ENCODE measurements at places on chromosomes 11 and 22.

DNA sequence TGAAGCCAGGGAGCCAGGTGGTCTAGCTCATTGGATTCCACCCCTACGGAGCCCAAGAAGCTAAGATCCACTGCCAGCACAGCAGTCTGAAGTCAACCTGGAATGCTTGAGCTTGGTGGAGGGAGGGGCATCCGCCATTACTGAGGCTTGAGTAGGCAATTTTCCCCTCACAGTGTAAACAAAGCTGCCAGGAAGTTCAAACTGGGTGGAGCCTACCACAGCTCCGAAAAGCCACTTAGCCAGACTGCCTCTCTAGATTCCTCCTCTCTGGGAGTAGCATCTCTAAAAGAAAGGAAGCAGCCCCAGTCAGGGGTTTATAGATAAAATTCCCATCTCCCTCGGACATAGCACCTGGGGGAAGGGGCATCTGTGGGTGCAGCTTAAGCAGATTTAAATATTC is 620.3 kb downstream of the NELL1 start:
- DNase-seq = no peak

DNA sequence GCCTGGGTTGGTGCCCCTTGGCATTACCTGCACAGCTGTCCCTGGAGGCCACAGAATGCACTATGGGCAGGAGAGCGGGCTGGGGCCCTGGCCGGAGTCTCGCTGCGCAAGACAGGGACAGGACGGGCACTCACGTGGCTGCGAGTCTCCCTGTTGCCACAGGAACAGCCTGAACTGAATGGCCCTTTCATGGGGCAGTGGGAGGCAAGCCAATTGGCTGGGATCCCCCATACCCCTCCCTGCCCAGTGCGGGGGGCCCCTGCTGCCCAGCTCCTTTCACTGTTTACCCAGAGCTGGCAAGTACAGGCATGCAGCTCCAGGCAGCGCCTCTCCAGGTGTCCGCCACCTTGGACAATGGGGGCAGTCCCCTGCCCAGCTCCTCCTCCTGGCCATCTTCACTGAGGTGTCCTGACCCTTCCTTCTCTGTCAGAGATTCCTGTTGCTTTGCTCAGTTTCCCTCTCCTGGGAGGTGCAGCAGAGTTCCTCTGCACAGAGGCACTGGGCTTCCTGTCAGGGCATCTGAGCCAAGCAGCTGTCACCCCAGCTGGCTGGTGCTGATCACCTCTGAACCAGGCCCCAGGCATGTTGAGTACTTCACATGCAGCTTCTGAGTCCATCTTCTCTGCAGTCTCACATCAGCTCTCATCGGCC is 5.2 kb downstream of the USP2 start:
- no peak for DNase-seq

- peak; percentile 14 for DNase-seq
These were observed 46.7 kb downstream of the IGLL1 start for GRCh38 chr22:23533328-23533762.

DNA sequence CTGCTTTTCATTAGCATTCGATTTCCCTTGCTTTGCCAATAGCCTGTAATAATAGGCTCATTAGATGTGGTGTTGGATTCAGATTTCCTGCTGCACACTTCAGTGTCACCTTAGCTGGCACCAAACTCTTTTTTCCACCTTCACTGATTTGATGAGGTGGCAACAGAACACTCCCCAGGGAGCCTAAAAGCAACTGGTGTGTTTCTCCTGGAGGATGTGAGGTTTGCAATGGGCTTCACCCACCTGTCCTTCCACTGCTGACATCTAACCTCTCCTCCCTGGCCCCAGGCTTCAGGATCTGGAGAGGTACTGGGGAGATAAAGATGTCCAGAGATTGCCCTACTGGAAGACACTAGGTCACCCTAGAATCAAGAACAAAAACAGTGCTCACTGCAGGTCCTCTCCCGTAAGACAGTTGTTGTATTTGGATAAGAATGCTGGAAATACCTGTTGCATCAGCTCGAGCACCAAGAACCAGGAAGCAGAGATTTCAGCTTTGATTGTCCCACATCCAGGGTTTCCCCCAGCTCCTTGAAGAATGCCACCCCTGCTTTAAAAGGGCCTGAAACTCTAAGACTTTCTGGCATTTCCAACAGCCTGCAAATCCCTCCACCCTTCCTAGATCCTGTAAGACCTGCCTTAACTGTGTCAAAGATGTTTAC is 96.9 kb downstream of the SLC1A2 start:
- DNase-seq = no peak

GRCh38 chr11:870127-870413 is 27.4 kb downstream of the TSPAN4 start:
- DNase-seq = no peak

DNA sequence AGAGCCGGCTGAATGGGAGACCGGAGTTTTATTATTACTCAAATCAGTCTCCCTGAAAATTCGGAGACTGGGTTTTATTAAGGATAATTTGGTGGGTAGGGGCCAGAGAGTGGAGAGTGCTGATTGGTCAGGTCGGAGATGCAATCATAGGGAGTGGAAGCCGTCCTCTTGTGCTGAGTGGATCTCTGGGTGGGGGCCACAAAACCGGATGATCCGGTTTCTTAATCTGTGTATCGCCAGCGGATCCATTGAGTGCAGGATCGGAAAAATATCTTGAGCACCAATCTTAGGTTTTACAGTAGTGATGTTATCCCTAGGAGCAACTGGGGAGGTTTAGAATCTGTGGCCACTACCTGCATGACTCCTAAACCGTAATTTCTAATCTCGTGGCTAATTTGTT is 886 bp upstream of the NIPSNAP1 start:
- no peak for DNase-seq

GRCh38 chr11:65574109-65574810 is 1.6 kb upstream of the EHBP1L1 start:
- peak; percentile 97 for DNase-seq

- no peak for DNase-seq
These were observed 30.5 kb downstream of the ALG12 start for GRCh38 chr22:49887702-49888101.

DNA sequence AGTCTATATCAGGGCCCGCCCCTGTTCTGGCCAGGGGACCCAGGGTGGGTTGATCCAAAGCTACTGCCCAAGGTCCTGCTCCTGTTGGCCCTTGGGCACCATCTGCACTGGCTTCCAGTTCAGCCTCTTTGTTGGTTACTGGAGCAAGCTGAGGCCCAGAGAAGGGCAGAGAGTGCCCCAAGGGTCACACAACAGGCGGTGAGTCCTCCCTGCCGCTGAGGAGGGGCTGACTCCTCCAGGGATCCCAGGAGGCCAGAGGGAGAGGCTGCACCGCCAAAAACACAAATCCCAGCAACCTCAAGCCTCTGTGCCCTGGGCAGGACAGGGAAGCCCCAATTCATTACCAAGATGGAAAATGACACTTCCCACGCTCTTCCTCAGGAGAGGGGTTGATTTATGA is 61.3 kb downstream of the MACROD1 start:
- DNase-seq = no peak

DNA sequence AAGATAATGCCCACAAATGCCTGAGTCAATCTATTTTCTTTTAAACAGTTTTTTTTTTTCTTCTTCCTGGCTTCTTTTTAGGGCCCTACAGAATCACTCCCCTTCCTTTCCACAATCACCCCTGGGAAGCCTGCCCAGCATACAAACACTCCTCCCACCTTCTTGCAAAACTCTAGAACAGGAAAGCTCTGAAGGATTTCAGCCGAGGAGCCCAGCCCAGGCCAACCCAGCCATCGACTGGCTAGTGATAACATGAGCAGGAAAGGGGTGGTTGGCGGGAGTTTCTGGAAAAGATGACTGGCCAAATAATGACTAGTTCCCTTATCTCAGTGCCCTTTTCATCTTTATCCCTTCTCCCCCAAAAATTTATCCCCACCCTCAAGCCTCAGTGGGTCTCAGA is 68.2 kb downstream of the USP35 start:
- no peak for DNase-seq

GRCh38 chr11:116276051-116277044 is 496.4 kb downstream of the BUD13 start:
- DNase-seq = peak; percentile 69

DNA sequence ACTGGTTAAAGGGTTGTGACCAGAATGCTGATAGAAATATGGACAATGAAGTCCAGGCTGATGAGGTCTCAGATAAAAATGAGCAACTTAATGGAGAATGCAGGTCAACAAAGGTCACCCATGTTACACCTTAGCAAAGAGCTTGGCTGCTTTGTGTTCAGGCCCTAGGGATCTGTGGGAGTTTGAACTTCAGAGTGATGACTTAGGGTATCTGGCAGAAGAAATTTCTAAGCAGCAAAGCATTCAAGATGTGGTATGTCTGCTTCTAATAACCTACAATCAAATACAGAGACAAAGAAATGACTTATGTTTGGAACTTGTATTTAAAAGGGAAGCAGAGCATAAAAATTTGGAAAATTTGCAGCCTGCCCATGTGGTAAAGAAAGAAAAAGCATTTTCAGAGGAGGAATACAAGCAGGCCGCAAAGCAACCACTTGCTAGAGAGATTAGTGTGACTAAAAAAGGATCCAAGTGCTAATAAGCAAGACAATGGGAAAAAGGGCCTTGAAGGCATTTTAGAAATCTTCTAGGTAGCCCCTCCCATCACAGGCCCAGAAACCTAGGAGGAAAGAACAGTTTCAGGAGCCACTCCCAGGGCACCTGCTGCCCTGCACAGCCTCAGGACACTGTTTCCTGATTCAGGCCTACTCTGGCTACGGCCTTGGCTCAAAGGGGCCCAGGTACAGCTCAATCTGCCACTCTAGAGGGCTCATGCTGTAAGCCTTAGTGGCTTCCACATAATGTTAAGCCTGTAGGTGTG is 41.3 kb downstream of the TNKS1BP1 start:
- DNase-seq = no peak

DNA sequence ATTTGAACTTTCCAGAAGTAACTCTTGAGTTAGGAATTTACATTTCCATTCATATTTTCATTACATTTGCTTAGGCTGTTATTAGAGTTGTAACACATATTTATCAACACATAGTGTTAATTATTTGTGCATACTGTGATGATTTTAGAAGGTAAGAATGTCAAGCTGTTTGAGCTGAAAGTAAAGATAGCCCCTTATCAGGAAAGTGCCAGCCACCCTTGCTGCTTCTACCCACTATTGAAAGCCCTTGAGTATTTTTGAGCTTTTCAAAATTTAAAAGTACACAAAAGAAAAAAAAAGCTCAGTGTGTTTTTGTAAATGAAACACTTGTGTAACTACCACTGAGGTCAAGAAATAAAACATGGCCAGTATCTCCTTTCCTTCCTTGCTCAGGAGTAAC is 8.0 kb downstream of the APLP2 start:
- no peak for DNase-seq
